ENCODE measurements at places on chromosomes 2 and 18.

GRCh38 chr18:72830109-72830508, 37.7 kb downstream of the NETO1 start:
- no peak for DNase-seq

- no peak for DNase-seq
These were observed 1.3 kb downstream of the RTP5 start for GRCh38 chr2:241870611-241871537.

DNA sequence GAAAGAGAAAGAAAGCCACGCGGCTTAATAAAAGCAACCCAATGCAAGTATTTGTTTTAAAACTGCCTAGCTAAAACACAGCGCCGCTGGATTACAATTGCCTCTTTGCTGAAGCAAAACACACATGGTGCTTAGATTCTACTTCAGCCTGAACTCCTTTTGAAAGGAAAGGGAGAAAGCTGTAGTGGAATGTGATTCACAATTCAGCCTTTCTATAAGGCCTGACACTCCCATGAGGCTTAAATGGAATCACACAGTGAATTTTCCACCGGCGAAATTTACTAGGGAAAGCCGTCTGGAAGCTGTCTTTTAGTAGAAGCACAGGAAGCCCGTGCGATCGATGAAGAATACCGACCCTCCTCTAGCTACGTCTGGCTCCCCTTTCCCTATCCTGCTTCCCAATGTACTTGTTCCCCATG, 348.0 kb downstream of the DLGAP1 start:
- DNase-seq = no peak

- no peak for DNase-seq
These were observed 22.1 kb downstream of the IL1F10 start for GRCh38 chr2:113089916-113090315.

GRCh38 chr2:62000538-62000937, 95.1 kb downstream of the COMMD1 start:
- DNase-seq = no peak

DNA sequence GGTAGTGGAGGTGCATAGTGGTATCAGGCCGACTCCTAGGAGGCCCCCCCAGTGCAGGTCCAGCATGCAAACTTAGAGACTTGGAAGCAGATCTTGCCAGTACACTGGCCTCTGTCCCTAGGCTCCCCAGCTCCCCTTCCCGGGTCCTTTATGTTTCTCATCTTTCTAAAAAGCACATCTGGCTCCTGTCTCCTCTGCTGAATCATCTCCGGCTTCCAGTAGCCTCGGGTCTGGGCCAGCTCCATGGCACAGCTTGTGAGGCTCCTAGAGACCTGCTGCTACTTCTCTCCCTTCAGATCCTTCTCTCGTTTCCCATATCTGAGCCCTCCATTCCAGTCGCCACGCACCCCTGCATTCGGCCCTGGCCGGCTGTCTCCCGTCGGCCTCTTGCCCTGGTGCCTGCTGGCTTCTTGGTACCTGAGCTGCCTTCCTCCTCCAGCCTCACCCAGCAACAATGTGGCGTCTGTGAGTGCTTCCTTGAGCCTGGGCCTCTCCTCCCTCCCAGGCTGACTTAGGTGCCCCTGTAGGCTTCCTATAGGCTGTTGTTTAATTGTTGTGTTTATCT, 6.6 kb downstream of the TRAF3IP1 start:
- DNase-seq = no peak

DNA sequence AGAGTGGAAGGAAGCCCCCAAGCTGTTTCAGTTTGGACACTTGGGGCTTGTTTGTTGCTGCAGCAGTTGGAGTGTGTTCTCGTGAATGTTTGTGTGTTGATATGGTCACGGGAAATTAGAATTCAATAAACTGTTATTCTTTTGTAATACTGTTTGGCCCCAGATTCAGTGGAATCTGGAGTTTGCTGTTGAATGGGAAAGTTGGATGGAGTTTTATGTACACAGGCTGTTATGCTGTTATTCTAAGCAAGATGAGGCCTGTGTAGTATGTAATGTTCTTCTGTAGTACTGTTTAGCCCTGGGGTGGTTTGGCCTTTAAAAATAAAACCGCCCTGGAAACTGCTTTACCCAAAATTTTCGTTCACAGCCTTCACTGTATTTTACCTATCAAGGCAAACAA, 810.4 kb upstream of the HS6ST1 start:
- DNase-seq = no peak

- DNase-seq = peak; percentile 40
These were observed 64.9 kb downstream of the DNMT3A start for GRCh38 chr2:25276569-25277465.

DNA sequence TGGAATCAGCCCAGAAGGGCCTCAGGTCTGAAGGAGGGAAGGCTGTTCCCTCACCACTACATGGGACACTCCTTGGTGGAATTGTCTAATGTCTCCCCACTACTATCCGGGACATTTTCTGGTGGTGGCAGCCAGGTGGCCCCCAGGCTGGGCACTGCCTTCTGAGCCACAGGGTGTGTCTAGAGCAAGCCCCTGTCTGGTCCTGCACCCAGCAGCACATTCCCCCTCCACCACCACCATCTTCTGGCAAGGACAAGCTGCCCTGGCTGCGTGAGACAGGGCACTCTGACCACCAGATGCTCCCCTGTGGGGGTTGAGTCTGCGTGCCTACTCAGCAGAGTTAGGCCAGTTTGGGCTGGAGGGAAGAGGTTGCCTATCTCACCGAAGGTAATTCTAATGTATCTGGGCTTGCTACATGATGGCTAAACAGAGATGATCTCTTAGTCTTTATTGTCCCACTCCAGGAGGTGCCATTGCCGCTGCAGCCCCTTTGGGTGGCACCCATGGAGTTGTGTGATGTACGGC, 106.3 kb downstream of the PLB1 start:
- no peak for DNase-seq

- no peak for DNase-seq
These were observed 118.5 kb upstream of the UNC80 start for GRCh38 chr2:209653134-209653533.

DNA sequence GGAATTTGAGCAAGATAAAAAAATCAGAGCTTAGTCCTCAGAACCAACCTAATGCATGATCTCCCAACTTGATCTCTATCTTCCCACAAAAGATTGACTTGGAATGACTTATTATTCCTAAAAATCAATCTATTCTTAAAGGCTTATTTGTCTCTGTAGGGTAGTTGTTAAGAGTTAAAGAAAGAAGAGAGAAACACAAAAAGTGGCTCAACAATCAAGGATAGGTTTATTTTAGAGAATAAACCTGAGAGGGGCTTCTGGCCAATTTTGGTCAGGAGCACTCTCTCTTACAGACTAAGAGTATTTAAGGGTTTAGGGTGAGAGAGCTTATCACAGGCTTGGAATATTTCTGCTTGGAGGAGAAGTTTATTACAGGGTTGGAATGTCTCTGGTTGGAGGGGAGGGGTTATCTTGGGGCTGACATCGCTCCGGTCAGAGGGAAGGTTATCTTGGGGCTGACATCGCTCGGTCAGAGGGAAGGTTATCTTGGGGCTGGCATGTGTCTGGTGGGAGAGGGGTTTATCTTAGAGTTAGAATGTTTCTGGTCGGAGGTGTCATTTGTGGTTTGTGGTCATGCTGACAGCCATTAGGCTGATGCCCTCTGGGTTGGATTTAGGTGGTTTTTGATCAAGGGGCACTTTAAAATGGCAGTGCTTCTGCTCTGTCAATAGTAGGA, 2.4 kb upstream of the MFF start:
- DNase-seq = no peak

GRCh38 chr2:149271575-149271974, 58.8 kb upstream of the LYPD6 start:
- no peak for DNase-seq

DNA sequence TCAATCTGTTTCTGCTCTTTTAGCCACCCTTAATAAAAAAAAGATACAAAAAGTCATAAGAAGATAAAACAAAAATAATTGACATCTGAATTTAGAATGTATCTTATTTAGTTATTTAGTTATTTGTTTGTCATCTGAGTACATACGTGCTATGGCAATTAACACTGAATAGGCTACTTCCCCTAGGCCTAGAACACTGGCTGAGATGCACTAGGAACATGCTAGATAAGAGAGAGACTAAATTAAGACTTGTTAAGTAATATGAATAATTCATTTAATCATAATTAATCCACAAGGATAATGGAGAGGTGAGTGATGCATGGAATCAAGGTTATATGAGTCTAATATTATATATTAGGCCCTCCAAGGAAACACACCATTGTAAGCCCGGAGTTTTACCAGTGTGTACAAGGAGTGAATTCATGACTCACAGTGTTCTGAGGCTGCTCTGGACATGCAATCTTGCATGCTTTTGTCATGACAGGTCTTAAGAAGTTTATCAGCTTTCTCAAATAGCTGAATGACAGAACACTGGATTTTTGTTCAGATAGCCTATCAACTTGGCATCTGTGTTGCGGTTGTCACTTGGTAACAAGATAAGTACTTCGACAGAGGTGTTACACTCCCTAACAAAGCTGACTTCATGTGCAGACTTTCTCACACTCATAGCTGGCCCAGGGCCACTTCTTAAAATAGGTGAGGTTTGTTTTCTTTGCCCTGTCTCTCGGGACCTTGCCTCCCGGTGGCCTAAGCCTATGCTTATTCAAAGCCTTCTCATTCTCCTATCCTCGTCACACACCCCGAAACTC, 5.0 kb upstream of the SERPINB2 start:
- DNase-seq = no peak

DNA sequence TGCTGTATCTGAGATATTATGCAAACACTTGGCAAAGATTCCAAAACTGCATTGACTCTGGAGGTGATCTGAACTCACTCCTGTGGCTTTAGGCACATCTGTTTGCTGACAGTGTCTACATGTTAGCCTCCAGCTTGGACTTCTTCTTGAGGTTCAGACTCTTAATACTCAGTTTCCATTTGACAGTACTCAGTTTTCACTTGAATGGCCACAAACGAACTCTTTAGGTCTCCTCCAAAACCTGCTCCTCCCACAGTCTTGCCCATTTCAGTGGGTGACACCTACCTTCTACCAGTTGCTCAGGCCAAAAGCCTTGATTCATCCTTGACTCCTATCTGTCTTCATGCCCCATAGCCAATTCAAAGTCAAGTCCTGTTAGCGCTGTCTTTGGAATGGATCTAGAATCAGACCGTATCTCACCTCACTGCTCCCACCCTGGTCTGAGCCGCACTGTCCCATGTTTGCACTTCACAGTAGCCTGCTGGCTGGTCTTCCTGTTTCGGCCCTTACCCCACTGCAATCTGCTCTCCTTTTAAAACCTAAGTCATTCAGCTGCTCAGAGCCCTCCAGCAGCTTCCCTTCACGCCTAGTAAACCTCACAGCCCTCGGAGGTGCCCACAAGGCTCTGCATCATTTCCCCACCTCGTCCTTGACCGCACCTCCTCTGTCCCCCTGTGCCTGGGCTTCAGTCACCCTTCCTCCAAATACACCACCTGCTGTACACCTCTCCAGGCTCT, 10.5 kb downstream of the ATG16L1 start:
- DNase-seq = no peak

DNA sequence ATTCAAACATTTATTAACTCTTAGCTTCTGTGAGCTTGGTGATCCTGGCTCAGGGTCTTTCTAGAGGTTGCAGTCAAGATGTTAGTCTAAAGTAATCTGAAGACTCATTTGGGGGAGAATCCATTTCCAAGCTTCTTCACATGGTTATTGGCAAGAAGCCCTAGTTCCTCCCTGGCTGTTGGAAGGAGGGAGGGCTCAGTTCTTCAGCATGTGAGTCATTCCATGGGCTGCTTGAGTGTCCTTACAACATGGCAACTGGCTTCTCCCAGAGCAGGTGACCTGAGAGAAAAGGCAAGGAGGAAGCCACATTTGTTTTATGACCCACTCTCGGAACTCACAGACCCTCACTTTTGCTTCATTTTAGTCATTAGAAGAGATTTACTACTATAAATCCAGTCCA, 10.6 kb upstream of the C2orf74 start:
- DNase-seq = no peak

DNA sequence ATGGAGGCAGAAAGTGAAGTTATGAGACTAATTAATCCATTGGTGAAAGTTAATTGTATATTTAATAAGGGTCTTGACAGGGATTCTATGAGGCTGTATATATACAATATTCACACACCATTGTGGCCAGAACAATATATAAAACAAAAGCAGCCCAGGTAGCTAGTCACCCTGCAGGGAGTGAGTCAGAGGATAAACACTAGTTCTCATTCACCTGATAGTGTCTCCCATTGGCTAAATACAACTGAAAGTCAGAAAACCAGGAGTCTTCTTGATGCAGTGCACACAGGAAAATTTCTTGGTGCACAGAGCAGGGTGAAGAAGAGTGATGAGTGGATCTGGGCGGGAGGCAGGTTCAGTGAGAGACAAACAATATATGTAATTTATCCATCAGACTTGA, 465.2 kb downstream of the ERBB4 start:
- DNase-seq = no peak

DNA sequence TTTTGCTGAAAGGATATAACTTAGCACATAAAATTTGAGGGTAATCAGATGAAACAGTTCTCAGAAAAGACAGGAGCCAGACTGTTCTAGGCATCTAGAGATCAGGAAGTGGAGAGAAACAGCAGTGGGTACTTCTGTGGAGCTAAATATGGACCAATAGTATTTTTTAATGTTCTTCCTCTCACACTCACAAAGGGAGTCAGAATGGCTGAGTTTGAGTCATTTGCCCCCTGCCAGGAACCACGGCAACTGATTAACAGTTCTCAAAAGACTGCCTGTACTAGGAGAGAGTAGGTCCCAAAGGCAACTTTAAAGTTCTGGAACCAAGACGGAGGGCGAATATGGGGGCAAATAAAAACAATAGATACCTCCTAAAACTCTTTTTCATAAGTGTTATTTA, 107.5 kb downstream of the GULP1 start:
- no peak for DNase-seq

GRCh38 chr18:62420151-62420512, 95.0 kb downstream of the TNFRSF11A start:
- DNase-seq = no peak

GRCh38 chr2:120964819-120965218, 229.2 kb downstream of the GLI2 start:
- DNase-seq = no peak
